Uterus (tissue), 4 donors: ENCODE measurements at places on chromosomes 1 and 21.

DNA sequence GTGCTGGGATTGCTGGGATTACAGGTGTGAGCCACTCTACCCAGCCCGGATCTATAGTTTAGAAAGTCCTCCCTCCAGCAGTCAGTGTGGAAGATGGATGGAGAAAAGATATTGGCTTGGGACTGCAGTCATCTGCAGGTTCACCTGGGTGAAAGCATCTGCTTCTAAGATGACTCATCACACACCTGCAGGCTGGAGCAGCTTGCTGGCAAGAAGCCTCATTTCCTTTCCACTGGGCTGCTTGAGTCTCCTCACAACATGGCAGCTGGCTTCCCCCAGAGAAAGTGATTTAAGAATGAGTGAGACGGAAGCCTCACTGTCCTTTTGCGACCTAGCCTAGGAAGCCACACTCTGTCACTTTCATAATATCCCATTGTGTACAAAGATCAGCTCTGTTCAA, 50.0 kb downstream of the FOXO6 start:
- no peaks in the 10 kb centered on the region for H3K36me3 ChIP-seq
- H3K4me3 ChIP-seq: no peak overlapping the region
- H3K27ac ChIP-seq: no peak overlapping the region

DNA sequence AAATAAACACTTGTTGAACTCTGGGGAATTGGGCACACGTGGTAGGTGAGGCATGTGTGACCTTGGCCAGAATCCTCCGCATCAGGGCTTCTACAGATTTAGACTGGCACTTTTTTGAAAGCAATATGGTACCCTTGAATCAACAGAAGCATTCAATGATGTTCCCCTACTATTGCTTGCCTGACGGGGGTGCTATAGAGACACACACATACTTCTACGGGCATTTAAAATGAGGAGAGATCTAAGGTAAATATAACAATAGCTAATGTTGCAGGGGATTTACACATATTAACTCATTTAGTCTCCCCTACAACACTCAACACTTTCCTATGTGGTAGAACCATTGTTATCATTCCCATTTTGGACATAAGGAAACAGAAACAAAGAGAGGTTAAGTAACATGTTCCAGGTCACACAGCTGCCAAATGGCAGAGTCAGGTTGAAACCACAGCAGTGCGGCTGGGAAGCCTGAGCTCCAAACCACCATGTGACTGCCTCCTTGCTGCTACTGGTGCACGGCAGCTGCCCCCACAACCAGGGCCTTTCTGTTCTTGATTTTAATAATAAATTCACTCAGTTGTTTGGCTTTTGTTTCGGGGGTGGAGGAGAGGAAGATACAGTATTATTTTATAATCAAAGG, 147.4 kb downstream of the ZNF281 start:
- H3K36me3 ChIP-seq: no peaks in the 10 kb centered on the region
- no peak for DNase-seq
- H3K4me1 ChIP-seq: no peaks in the 10 kb centered on the region

- H3K27me3 ChIP-seq: no peaks in the 10 kb centered on the region
- peak overlapping the region; percentile 95 for H3K27ac ChIP-seq
- H3K4me1 ChIP-seq: peaks cover 7% of the 10 kb centered on the region
- H3K4me3 ChIP-seq: peak overlapping the region; percentile 67
Observed at GRCh38 chr1:94925561-94926125, 1.3 kb downstream of the CNN3 start.

DNA sequence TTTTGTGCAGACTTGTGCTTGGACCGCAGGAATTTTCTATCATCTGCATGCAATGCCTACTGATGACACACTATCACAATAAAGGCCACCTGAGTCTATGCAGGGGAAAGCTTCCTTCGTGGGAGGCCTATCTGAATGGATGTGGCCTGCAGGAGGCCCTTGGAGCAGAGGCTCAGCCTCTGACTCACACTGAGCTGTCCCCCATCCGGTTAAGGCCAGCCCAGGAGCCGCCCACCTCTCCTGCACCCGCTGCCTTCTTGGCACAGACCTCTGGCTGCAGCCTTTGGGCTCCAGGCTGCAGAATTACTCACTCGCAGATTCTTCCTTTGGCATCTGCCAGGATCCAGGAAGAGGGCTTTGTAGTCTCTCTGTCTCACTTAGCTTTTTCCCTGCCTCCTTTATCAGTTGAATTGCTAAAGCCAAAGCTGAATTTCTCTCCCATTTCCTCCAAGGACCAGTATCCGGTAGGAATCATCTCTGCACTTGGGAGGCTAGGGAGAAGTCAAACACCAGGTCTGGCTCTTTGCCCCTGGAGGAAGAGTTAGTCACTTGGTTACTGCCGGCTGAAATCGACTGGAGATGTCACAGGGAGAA, 65.1 kb upstream of the JUN start:
- H3K27me3 ChIP-seq: no peaks in the 10 kb centered on the region
- no peaks in the 10 kb centered on the region for H3K4me1 ChIP-seq
- no peaks in the 10 kb centered on the region for H3K36me3 ChIP-seq
- H3K27ac ChIP-seq: peak overlapping the region; percentile 47
- H3K4me3 ChIP-seq: no peak overlapping the region

GRCh38 chr1:101914473-101915242, 82.1 kb downstream of the OLFM3 start:
- no peaks in the 10 kb centered on the region for H3K27me3 ChIP-seq
- DNase-seq: no peak
- H3K4me3 ChIP-seq: no peak overlapping the region
- H3K36me3 ChIP-seq: no peaks in the 10 kb centered on the region
- H3K4me1 ChIP-seq: no peaks in the 10 kb centered on the region
- no peak overlapping the region for H3K27ac ChIP-seq

GRCh38 chr1:115546846-115547245, 94.9 kb upstream of the VANGL1 start:
- H3K4me3 ChIP-seq: no peak overlapping the region
- H3K4me1 ChIP-seq: no peaks in the 10 kb centered on the region
- no peaks in the 10 kb centered on the region for H3K36me3 ChIP-seq
- H3K27ac ChIP-seq: no peak overlapping the region

- H3K27ac ChIP-seq: peak overlapping the region; percentile 56
- no peaks in the 10 kb centered on the region for H3K36me3 ChIP-seq
- peak; percentile 68 for DNase-seq
- H3K4me1 ChIP-seq: no peaks in the 10 kb centered on the region
- no peak overlapping the region for H3K4me3 ChIP-seq
Observed at GRCh38 chr1:55575571-55576279, 360.6 kb upstream of the USP24 start.

DNA sequence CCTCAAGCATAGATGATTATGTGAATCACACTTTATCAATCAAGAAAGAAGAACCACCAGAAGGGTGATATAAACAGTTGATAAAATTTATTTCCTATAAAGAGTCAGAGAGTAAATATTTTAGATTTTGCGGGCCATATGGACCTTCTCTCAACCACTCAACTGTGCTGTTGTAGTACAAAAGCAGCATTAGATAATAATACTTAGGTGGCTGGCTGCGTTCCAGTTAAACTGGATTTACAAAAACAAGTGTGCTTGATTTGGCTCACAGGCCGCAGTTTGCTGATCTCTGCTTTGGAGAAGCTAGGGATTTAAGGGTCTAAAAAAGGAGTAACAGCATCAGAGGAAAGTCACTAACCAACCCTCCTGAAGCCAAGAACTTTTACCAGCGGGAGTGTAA, 1406.0 kb downstream of the KCNT2 start:
- no peaks in the 10 kb centered on the region for H3K27me3 ChIP-seq
- no peak overlapping the region for H3K4me3 ChIP-seq
- H3K36me3 ChIP-seq: no peaks in the 10 kb centered on the region

- H3K4me1 ChIP-seq: peaks cover 11% of the 10 kb centered on the region
- no peak overlapping the region for H3K27ac ChIP-seq
- no peak for DNase-seq
Observed at GRCh38 chr1:229430761-229431283, 3.1 kb downstream of the ACTA1 start.

- no peaks in the 10 kb centered on the region for H3K36me3 ChIP-seq
- H3K27ac ChIP-seq: no peak overlapping the region
- no peaks in the 10 kb centered on the region for H3K27me3 ChIP-seq
- no peak overlapping the region for H3K4me3 ChIP-seq
- no peak for DNase-seq
Observed at GRCh38 chr1:3056641-3057040, 12.4 kb upstream of the PRDM16 start.
